B cell (primary cell): ENCODE measurements at places on chromosomes 11 and 22. TPM values are rescaled to one million over a fixed set of nuclear protein-coding genes. Genes with fewer than 3 reads are reported as not detected.
A peak's percentile ranks its signal among the peaks of the same experiment; 100 is the strongest.

- no peak overlapping the region for H3K4me3 ChIP-seq
- peaks cover 7% of the 10 kb centered on the region for H3K4me1 ChIP-seq
- no peak for DNase-seq
- peaks cover 6% of the 10 kb centered on the region for H3K27me3 ChIP-seq
- no peak overlapping the region for H3K27ac ChIP-seq
- no peaks in the 10 kb centered on the region for H3K36me3 ChIP-seq
Observed at GRCh38 chr11:134052988-134053945, 15.6 kb upstream of the JAM3 start.

DNA sequence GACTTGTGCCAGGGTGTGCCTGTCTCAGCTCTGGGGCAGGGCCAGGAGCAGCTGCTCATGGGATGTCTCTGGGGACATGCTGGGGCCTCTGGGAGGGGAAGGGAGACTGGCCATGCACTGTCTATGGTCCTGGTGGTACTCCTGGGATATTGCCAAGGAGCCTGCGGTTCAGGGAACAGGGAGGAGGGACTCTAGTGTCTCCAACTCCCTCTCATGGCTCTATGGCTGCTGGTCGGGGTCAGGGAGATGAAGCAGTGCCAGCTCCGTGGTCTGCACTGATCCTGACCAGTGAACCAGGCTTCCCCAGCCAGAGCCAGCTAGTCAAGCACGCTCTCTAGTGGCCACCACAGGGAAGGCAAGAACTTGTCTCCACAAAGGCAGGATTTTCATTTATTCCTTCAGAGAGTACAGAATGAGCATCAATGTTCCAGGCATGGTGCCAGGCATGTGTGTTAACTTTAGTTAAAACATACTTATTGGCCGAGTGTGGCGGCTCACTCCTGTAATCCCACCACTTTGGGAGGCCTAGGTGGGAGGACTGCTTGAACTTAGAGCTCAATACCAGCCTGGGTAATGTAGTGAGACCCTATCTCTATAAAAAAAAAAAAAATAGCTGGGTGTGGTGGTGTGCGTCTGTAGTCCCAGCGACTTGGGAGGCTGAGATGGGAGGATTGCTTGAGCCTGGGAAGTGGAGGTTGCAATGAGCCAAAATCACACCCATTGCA, 2.5 kb upstream of the BEST1 start:
- no peak overlapping the region for H3K27ac ChIP-seq
- H3K4me1 ChIP-seq: peaks cover 9% of the 10 kb centered on the region
- no peaks in the 10 kb centered on the region for H3K36me3 ChIP-seq
- H3K27me3 ChIP-seq: no peaks in the 10 kb centered on the region
- DNase-seq: peak; percentile 82

DNA sequence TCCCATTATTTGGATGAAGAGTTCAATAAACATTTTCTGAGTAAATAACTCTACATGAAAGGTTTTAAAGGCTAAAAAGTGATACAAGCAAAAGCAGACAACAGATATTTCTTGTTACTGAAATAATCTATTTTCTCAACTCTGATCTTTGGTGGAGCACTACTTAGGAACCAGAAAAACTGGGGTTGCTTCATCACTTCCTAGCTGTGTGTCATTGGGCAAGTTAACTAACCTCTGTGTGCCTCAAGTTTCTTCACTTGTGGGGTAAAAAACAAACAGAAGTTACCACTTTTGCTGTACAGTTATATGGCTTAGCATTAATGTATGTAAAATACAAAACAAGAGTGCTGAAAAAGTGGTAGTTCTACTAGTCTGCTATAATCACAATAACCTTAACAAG, 5.6 kb downstream of the MAPK1 start:
- no peaks in the 10 kb centered on the region for H3K27me3 ChIP-seq
- H3K36me3 ChIP-seq: peaks cover 4% of the 10 kb centered on the region
- H3K4me1 ChIP-seq: peaks cover 81% of the 10 kb centered on the region
- H3K27ac ChIP-seq: no peak overlapping the region
- DNase-seq: no peak

- no peak overlapping the region for H3K4me3 ChIP-seq
- DNase-seq: no peak
- H3K27me3 ChIP-seq: no peaks in the 10 kb centered on the region
- H3K4me1 ChIP-seq: peaks cover 17% of the 10 kb centered on the region
- H3K27ac ChIP-seq: no peak overlapping the region
Observed at GRCh38 chr22:49916831-49917230, 1.4 kb downstream of the ALG12 start.

Gene DDI1
- not detected in 2 replicates for total RNA-seq

GRCh38 chr11:116551576-116551975, 221.2 kb downstream of the BUD13 start:
- H3K36me3 ChIP-seq: no peaks in the 10 kb centered on the region
- DNase-seq: no peak
- no peaks in the 10 kb centered on the region for H3K4me1 ChIP-seq
- no peak overlapping the region for H3K27ac ChIP-seq

- H3K27ac ChIP-seq: no peak overlapping the region
- no peaks in the 10 kb centered on the region for H3K4me1 ChIP-seq
- no peaks in the 10 kb centered on the region for H3K36me3 ChIP-seq
- H3K27me3 ChIP-seq: no peaks in the 10 kb centered on the region
- H3K4me3 ChIP-seq: no peak overlapping the region
Observed at GRCh38 chr22:32922186-32922585, 120.7 kb downstream of the TIMP3 start.

DNA sequence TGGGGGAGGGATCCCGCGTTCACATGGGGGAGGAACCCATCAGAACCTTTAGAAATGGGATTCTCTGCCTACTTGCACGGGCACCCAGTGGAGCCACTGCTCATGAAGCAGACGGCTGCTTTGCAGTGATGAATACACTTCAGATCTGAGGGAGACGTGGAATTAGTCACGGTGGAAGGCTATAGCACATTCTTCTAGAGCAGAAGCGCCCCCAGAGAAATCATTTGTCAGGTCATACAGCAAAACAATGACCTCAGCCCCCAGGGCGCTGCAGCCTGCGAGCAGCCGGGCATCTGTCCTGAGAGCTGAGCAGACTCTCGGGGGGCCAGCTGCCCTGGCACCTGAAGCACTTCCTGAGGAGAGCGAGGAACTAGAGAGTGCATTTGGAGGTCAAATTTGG, 12.7 kb downstream of the TP53AIP1 start:
- no peak overlapping the region for H3K4me3 ChIP-seq
- H3K27ac ChIP-seq: no peak overlapping the region
- DNase-seq: no peak
- H3K27me3 ChIP-seq: peaks cover 18% of the 10 kb centered on the region
- H3K4me1 ChIP-seq: peaks cover 7% of the 10 kb centered on the region

Gene TPBGL
- not detected in 2 replicates for total RNA-seq

Gene SPON1
- total RNA-seq: 0.22 and 0.30 TPM in 2 replicates

Gene EFEMP2
- 9.5 and 11.7 TPM in 2 replicates for total RNA-seq

- no peaks in the 10 kb centered on the region for H3K4me1 ChIP-seq
- no peak for DNase-seq
- H3K27ac ChIP-seq: no peak overlapping the region
- H3K36me3 ChIP-seq: no peaks in the 10 kb centered on the region
Observed at GRCh38 chr11:129589190-129589860, 213.7 kb downstream of the BARX2 start.

DNA sequence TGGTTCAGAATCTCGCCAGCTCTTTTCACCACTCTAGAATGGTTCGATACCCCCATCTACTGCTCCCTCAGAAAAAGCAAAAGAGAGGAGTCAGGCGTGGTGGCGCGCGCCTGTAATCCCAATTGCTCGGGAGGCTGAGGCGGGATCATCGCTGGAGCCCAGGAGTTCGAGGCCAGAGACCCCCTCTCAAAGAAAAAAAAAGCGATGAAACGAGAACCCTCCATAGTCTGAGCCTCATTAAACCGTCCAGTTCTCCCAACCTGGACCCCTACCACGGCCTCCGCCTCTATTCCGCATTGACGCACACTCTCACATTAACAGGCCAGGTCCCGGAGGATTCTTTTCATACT, 439 bp downstream of the SPA17 start:
- no peaks in the 10 kb centered on the region for H3K27me3 ChIP-seq
- H3K4me3 ChIP-seq: peak overlapping the region; percentile 46
- peaks cover 32% of the 10 kb centered on the region for H3K4me1 ChIP-seq
- no peaks in the 10 kb centered on the region for H3K36me3 ChIP-seq
- DNase-seq: no peak

Gene RIBC2
- not detected in 2 replicates for total RNA-seq

- H3K27ac ChIP-seq: no peak overlapping the region
- H3K27me3 ChIP-seq: no peaks in the 10 kb centered on the region
- H3K4me3 ChIP-seq: no peak overlapping the region
- no peaks in the 10 kb centered on the region for H3K36me3 ChIP-seq
Observed at GRCh38 chr11:69014084-69014851, 1.2 kb upstream of the MRGPRF start.

Gene FXYD2
- total RNA-seq: 13.5 and 19.5 TPM in 2 replicates

DNA sequence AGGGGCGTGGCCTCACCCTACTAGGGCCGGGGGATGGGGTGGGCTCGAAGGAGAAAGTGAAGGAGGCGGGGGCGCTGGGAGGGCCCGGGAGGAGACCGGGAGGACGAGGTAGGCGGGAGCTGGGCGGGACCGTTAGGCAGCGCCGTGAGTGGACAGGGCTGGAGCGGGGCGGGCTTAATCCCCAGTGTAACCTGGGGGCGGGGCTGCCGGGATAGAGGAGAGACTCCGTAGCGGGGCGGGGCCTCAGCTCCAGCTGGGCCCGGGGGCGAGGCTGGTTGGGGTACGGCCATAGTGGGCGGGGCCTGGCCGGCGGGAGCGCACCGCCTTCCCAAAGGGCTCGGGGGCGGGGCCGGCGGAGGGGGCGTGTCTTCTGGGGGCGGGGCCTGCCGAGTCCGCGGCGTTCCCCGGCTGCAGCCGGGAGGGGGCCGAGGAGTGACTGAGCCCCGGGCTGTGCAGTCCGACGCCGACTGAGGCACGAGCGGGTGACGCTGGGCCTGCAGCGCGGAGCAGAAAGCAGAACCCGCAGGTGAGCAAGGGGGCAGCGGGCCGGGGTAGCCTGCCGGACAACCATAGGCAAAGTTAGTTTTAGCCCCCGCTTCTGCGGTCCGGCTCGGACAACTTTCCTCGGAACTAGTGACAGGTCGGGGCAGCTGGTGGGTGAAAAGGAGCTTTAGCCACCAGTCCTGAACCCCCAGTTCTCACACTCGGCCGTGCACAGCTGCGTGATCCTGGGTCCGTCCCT, at the start of gene CD82:
TSS of gene CD82 (plus strand) at position 453 of the 742 bp plus-strand sequence. CDS start 29,000 bp downstream, outside the sequence.
- peak; percentile 97 for DNase-seq
- H3K4me3 ChIP-seq: peak within 1 kb of the TSS; percentile 96
- peak within 1 kb of the TSS; percentile 80 for H3K27ac ChIP-seq
- H3K36me3 ChIP-seq: peaks cover 14% of the 10 kb centered on the region
- H3K27me3 ChIP-seq: no peaks in the 10 kb centered on the region
- peaks cover 58% of the 10 kb centered on the region for H3K4me1 ChIP-seq

Gene DNAJB13
- total RNA-seq: 0.15 TPM in 1 of 2 replicates, not detected in the other

Gene RPS6KB2
- 81.8 and 82.0 TPM in 2 replicates for total RNA-seq

Gene TTC38
- total RNA-seq: 13.3 and 14.9 TPM in 2 replicates

- peaks cover 24% of the 10 kb centered on the region for H3K4me1 ChIP-seq
- peak; percentile 85 for DNase-seq
- no peak overlapping the region for H3K4me3 ChIP-seq
Observed at GRCh38 chr11:2888266-2888968, 2.8 kb upstream of the CDKN1C start.

DNA sequence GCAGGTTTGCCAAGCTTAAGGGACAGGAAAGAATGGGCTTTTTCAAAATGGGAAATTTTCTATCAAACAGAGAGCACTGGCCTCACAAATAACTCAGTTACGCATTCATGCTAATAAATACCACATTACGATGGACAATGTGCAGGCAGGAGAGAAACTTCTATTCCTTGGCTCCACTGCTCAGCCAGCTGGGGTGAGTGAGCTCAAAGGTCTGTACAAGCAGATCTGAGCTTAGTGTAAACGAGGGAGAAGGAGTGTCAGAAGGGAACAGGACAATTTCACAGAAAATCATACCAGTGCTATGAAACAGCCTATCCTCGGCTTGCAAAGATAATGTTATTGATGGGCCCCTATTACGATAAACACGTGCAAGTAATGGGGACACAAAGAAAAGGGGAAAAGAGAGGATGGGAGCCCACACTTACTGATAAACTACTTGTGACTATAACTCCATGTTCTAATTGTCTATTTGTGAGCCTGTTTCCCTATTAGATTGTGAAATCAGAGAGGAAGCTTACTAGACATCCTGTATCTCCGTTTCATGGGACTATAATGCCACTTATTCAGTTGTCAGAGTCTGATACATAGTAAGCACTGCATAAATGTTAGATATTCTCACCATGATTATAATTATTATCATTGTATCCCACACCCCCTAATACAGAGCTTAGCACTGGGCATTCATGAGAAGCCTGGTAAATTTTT, 46.3 kb downstream of the AMOTL1 start:
- DNase-seq: no peak
- H3K4me3 ChIP-seq: no peak overlapping the region
- H3K36me3 ChIP-seq: no peaks in the 10 kb centered on the region
- no peaks in the 10 kb centered on the region for H3K4me1 ChIP-seq
- no peaks in the 10 kb centered on the region for H3K27me3 ChIP-seq
- no peak overlapping the region for H3K27ac ChIP-seq

DNA sequence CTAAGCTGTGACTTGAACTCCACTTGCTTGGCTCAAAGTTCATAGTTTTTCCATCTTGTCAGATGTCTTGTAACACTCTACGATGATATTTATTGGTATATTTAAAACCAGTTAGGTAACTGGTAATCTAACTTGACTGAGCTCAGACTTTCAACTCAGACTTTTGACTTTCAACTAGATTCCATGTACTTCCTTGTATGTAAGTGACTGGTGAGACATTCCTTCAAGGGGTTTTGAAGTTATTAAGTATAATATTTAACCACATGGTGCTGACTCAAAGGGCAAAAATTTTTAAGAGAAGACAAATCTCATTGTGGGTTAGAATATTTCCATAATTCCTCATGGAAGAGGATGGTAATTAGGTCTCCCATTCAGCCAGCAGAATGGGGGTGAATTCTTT, 631.3 kb upstream of the ANO5 start:
- no peaks in the 10 kb centered on the region for H3K36me3 ChIP-seq
- H3K4me1 ChIP-seq: peaks cover 13% of the 10 kb centered on the region
- no peak for DNase-seq
- no peak overlapping the region for H3K4me3 ChIP-seq
- no peaks in the 10 kb centered on the region for H3K27me3 ChIP-seq
- H3K27ac ChIP-seq: no peak overlapping the region

Gene GUCY1A2
- total RNA-seq: not detected in 2 replicates

GRCh38 chr11:66045177-66045639, 3.8 kb downstream of the GAL3ST3 start:
- no peak overlapping the region for H3K4me3 ChIP-seq
- DNase-seq: peak; percentile 88
- H3K36me3 ChIP-seq: no peaks in the 10 kb centered on the region
- peaks cover 15% of the 10 kb centered on the region for H3K4me1 ChIP-seq

DNA sequence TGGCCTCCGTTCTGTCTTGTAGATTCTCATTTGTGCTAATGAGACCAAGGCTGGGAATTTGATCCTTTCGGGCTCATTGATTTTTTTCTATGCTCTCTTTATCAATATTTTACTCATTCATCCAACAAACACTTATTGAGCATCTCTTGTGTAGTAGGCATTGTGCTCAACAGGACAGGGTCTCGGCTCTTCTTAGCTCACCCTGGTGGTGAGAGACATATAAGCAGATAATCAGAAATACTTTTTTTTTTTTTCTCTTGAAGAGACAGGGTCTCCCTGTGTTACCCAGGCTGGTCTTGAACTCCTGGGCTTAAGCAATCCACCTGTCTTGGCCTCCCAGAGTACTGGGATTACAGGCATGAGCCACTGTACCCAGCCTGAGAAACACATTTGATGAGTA, 48.0 kb upstream of the SLC5A1 start:
- no peak overlapping the region for H3K4me3 ChIP-seq
- no peaks in the 10 kb centered on the region for H3K27me3 ChIP-seq
- H3K27ac ChIP-seq: no peak overlapping the region
- no peaks in the 10 kb centered on the region for H3K4me1 ChIP-seq

- H3K4me1 ChIP-seq: peaks cover 15% of the 10 kb centered on the region
- no peak overlapping the region for H3K4me3 ChIP-seq
- DNase-seq: peak; percentile 19
Observed at GRCh38 chr11:68127714-68128681, 6.8 kb upstream of the CHKA start.
